Activated T-helper 1 cell treated with Interleukin-2 at 50 U/mL for 16 hours (primary cell): ENCODE measurements at places on chromosomes 11 and 22.

GRCh38 chr11:14362611-14363010 is 3.6 kb upstream of the RRAS2 start:
- no peak for DNase-seq

- DNase-seq: no peak
These were observed 22.2 kb upstream of the TP53I11 start for GRCh38 chr11:44972746-44973435.

GRCh38 chr11:80451105-80451504 is 1010.3 kb upstream of the TENM4 start:
- DNase-seq: no peak

- no peak for DNase-seq
These were observed 232.7 kb downstream of the TENM4 start for GRCh38 chr11:79208126-79208525.

DNA sequence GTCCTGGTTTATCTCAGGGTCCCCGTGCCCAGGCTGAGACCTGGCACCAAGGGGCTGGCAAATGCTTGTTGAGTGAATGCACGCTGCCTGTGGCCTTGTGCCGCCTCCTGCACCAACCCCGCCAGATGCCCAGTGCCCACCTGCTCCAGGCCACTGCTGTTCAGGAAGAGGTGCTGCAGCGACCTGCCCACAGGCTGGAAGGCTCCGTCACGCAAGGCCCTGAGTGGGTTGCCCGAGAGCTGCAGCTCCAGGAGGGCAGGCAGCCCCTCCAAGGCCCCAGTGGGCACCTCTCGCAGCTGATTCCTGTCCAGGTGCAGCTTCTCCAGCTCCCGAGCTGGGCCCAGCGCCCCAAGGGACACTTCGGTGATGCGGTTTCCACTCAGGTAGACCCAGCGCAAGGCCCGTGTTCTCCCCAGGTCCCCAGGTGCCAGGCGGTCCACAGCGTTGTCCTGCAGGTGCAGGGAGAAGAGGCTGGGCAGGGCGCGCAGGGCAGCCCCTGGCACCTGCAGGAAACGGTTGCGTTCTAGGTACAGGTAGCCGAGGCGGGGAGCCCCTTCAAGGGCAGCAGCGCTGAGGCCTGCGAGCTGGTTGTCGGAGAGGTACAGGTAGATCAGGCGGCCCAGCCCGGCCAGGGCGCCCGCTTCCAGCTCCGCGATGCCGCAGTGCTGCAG is 3.6 kb downstream of the CHADL start:
- DNase-seq: no peak

DNA sequence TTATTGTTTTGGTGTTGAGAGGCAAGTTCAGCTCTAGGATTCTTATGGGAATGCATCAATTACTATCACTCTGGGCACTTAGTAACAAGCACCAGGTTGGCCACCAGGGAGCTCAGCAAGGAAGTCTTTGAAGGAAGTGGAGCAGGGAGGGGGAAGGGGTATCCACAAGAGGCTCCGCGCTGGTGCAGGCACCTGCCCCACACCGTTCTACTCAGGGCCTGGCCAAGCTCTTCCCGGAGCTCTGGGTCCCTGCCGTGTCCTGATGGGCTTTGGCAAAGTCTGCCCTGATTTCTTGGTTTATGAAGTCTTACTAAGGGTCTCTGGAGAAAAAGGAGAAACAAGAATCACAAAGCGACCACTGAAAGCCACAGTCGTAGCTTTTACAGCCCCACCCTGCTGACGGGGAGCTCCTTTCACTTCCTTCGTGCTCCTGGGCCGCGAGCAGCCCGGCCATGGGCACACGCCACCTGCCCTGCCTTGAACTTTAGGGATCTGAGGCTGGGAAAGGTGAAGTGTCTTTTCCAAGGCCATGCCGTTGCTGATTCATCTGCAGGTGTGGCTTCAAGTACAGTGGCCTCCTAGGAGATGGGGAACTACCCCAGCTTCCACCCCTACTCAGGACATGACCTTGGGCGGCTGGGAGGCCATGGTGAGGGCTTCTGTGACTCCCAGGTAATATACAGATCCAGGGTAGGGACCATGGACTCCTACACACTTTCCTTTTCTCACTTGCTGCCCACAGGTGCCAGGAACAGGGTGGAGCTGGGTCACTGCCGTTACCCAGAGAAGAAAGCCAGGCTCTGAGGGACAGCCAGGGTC is 15.9 kb upstream of the LRRC32 start:
- DNase-seq: no peak

GRCh38 chr22:25404928-25405816 is 159.3 kb upstream of the GRK3 start:
- peak; percentile 35 for DNase-seq

- no peak for DNase-seq
These were observed 187.0 kb downstream of the DSCAML1 start for GRCh38 chr11:117610045-117610444.

- no peak for DNase-seq
These were observed 60.9 kb downstream of the SCGB1A1 start for GRCh38 chr11:62479631-62480201.

DNA sequence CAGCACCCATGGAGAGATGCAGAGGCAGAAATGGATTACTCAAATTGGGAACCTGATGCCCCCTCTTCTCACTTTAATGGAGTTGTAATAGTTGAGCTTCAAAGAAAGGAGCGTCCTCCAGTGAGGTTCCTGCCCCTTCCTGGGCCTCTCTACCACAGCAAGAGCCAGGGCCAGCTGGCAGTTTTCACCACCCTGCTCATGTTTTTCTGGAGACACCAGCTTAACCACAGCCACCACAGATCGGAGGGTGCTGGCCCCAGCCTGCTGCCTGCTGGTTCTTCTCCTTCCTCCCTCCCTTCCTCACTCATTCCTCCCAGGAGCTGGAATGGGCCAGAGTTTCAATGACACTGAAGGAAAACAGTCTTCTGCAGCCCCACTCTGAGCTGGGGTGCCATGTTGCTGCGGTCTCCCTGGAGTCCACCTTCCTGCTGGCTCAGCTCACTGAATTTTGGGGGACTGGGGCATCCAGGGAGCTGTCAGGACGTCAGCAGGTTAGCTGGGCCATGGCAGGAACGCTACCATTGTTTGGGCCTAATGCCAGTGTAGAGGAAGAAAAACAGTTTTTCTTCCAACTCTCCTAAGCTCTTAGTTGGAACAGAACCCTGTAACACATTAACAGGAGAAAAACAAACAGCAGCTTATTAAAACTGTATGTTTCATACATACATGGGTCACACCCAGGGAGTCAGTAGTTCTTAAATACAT is 57.7 kb downstream of the TRAF6 start:
- DNase-seq: no peak

- DNase-seq: no peak
These were observed 457.9 kb upstream of the ISX start for GRCh38 chr22:34608106-34608505.
